ENCODE measurements at places on chromosomes 7 and 10.
A peak's percentile ranks its signal among the peaks of the same experiment; 100 is the strongest.

DNA sequence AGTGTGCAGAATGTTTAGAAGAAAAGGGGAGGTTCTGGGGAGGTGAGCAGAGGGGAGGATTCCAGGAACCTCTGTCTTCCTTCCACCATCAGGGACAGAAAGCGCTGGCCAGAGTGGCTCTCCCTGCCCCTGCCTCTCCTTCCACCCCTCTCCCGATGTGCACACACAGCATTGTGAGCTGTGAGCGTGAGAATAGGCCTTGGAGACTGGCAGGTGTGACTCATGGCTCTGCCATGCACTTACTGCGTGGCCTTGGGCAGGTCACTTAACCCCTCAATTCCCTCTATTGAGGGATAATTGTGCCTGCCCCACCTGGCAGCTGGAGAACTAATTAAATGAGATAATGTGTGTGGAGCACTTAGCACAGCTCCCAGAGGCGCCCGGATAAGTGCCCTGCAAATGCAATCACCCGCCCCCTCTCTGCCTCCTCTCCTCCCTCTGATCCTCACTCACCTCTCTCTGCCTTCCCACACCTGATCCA, 115.4 kb downstream of the ZMIZ1 start:
- peak; percentile 91 for DNase-seq

DNA sequence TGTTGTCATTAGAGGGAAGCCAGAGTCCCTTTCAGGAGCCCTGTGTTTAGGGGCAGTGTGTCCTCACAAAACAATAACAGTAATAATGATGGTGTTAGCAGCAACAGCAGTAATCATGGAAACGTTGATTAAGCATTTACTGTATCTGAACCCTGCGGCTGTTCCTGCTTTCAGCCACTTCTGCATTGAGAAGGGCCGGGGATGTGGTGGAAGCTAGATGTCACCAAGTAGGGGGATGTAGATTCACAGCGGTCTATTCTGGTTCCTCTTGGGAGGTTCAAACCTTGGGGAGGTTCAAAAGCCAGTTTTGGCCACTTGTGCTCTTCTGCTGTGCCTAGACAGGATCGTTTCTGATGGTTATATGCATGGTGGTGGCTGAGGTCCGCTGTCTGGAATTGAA, 44.8 kb downstream of the PRPF18 start:
- no peak for DNase-seq

GRCh38 chr10:132942101-132943057, at the start of gene CFAP46:
Gene CFAP46, minus strand, starts transcription at chr10:132942570. Its CDS starts 86 bp downstream, at chr10:132942484.
- DNase-seq: peak; percentile 88

GRCh38 chr10:76738991-76739390, 898.6 kb downstream of the KCNMA1 start:
- DNase-seq: peak; percentile 66

- no peak for DNase-seq
These were observed 147.8 kb downstream of the MAD1L1 start for GRCh38 chr7:2084781-2085505.

GRCh38 chr7:3267966-3268690, 32.9 kb upstream of the SDK1 start:
- DNase-seq: peak; percentile 49

DNA sequence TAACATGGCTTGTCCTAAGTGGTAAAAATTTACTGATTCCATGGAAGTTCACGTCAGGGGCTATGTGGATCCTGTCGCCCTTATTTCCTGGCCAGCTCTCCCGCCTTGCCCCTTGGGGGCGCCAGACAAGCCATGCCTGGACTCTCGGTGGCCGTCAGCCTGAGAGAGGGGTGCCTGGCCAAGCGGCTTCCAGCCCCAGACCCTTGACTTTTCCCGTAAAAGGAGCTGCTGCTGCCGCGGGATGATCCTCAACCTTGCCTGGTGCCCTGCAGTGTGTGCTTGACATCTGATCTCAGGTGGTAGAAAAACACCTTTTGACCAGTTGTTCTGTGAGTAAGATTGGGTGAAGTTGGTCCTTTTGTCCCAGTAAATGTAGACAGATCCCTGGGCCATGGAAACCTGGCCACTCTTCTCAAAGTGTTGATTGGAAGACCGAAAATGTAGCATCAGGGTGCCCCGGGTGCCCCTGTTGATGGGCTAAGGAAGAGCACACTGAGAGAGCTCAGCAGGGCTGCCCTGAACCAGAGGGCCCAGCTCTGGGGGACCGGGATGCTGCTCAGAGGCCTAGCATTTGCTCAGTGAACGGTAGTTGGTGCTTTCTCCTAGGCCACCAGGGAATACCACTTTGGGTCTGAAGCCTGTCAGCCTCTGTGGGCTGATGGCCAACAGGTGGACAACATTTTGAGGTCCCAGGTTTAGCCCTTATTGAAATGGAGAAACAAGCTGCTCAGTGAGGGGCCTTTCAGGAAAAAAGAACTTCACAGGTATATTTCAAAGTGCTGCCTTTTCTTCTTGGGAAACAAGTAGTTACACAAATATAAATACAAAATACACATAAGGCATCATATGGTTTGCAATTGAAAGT, 162.5 kb downstream of the LRMDA start:
- DNase-seq: no peak

- no peak for DNase-seq
These were observed 4.6 kb upstream of the NOM1 start for GRCh38 chr7:156944876-156945275.

- no peak for DNase-seq
These were observed 252.7 kb upstream of the CSTF2T start for GRCh38 chr10:51952056-51952455.

DNA sequence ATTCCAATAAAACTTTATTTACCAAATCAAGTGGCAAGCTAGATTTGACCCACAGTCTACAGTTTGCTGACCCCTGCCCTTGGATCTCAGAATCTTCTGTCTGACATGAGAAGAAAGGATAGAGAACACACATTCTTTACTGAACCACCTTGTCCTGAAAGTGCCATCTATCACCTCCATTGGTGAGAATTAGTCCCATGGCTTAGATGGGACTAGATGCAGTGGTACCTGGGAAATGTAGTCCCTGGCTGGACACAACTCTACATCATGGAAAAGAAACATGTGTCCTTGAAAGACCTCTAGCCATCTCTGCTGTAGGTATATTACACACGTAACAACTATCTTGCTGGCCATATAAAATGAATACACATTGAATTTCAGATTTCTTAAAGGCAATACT, 336.2 kb downstream of the LHFPL3 start:
- DNase-seq: no peak

- no peak for DNase-seq
These were observed 26.4 kb upstream of the ADO start for GRCh38 chr10:62778125-62778524.

GRCh38 chr10:92999191-92999590, 61.4 kb upstream of the CYP26C1 start:
- no peak for DNase-seq

DNA sequence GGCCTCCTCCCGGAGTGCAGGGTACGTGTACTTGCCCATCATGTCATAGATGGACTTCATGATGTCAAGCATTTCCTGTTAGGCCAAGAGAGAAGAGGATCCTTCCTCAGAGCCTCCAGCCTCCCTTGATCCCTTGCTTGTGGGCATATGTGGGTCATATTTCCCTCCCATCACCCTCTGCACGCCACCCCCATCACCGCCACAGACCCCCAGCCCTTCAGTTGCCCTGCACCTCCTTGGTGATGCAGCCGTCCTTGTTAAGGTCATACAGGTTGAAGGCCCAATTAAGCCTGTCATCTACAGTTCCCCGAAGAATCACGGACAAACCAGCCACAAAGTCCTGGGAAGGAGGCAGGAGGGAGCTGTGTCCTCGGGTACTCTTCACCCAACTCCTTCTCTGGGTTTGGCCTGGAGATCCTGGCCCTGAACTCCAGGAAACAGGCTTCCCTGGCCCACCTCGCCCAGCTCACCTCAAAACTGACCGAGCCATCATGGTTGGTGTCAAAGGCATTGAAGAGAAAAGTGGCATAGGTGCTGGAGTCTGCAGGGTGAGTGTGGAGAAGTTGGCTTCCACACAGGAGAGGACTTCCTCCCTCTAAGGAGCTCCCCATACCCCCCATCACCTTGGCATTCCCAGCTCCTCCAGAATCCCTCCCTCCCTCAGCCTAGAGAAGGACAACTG, 9.8 kb upstream of the OGA start:
- DNase-seq: no peak

- DNase-seq: peak; percentile 12
These were observed 12.3 kb downstream of the AOAH start for GRCh38 chr7:36712015-36712414.

DNA sequence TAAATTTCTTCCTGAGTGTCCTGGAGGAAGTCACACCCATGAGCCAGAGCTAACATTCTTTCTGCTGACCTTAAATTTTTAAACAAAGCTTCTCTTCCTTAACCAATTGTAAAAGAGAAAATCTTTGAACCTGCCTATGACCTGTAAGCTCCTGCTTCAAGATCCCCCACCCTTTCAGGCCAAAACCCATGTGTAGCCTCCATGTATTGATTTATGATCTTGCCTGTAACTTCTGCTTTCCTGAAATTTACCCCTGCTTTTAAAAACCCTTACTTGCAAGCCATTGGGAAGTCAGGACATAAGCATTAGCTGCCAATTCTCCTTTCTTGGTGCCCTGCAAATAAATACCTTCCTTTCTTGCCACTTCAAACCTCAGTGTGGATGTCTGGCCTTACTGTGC, 68.5 kb upstream of the HECTD2 start:
- no peak for DNase-seq

- DNase-seq: no peak
These were observed 128.9 kb upstream of the PLXNA4 start for GRCh38 chr7:132705146-132705545.

GRCh38 chr10:5499493-5500140, at the start of gene CALML5:
Gene CALML5, minus strand, starts transcription at chr10:5499570. Its CDS starts 132 bp downstream, at chr10:5499438.
- DNase-seq: no peak

DNA sequence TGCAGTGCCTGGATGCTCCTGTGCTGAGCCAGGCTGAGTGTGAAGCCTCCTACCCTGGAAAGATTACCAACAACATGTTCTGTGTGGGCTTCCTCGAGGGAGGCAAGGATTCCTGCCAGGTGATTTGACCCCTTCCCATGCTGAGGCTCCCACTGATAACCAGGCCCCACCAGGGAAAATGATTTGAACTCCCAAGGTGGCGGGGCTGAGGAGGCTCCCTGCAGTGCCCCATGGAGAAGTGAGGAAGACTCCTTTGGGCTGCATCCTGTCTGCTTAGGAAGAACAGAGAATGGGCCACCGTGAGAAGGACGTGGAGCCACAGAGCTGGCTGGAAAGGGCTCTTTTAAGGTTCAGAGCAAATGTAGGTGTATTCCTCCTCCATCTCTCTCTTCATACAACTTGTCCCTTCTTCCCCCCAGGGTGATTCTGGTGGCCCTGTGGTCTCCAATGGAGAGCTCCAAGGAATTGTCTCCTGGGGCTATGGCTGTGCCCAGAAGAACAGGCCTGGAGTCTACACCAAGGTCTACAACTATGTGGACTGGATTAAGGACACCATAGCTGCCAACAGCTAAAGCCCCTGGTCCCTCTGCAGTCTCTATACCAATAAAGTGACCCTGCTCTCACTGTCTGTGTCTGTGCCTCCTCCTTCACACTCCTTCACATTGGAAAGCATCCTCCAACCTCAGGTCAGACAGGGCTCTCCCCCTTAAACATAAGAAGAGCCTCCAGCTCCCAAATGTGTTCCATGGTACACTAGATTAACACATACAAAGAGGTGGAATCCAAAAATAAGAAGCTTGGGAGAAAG, 3.4 kb downstream of the PRSS2 start:
- no peak for DNase-seq

DNA sequence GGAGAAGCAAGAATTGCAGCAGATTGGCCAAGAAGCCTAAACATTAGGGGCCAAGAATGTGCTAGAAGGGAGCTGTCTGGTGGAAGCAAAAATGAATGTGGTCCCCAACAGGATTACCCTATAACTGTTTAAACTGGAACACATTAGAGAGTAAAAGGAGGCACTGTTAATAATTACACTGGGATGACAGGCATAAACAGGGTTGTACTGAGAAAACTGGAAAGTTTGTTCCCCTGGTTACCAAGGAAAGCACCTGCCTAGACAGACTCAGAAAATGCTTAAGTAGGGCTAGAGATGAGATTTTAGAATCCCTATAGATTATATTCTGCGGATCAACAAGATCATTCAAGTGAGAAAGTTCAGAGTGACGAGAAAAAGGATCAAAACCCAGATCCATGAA, 100.8 kb downstream of the CTTNBP2 start:
- DNase-seq: no peak

DNA sequence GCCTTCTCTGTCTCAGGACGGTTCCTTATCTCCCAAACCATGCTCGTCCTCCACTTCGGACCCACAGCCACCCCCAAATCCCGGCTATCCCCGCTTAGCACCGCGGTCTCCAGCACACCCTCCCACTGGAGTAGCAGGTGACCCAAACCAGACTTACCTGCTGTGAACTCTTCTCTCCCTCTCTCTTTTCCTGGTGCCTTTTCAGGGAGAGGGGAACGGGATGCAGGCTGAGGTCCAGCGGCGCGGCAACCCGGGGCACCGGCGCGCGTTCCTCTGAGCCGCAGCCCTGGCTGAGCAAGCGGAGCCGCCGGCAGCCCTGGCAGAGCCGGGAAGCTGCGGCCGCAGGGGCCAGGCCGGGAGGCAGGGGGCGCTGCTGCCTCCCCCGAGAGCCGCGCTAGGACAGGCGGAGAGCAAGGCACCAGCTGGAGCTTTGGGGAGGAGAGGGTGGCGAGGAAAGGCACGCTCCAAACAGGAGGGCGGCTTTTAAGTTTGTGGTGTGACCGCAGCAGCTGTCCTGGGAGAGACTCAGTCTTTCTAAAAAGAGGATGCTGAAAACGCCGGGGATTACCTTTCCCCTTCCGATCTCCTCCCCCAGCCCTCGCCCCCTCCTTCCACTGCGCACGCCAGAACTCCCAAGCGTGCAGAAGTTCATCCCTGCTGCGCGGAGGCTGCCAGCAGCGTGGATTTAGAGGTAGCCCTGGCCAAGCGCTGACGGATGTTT, at the start of gene SEMA3D:
Gene SEMA3D (minus strand): TSS at position 536 of the 721 bp plus-strand sequence. CDS start 65,165 bp downstream, outside the sequence.
- DNase-seq: peak; percentile 97

DNA sequence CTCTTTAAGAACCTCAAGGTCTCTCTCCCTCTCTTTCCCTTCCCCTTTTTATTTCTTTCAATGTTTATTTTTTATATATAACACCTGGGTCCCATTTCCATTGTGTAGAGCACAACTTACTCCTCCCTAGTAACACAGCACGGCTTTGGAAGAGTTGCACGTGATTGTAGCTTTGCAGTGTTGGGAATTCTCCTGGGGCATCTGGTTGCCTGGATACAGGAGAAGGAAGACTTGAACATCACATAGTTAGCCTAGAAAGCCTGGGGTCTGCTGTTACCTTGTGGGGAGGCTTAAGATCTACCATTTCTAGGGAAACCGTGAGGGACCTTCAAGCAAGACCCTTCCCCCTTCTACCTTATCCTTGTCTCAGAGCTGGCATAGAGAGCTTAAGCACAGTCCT, 41.1 kb upstream of the NFKB2 start:
- no peak for DNase-seq

GRCh38 chr10:126928274-126928673, 23.0 kb downstream of the DOCK1 start:
- no peak for DNase-seq

GRCh38 chr10:97119058-97119745, 66.6 kb downstream of the SLIT1 start:
- DNase-seq: no peak

GRCh38 chr7:41708581-41709358, 5.9 kb upstream of the INHBA start:
- DNase-seq: no peak
